ENCODE measurements at places on chromosomes 1 and 21.

GRCh38 chr1:111976332-111976731, 13.1 kb downstream of the KCND3 start:
- no peak for DNase-seq

GRCh38 chr1:232209357-232209756, 420.6 kb downstream of the SIPA1L2 start:
- no peak for DNase-seq

- no peak for DNase-seq
Measured at GRCh38 chr1:39103328-39104157, 77.4 kb downstream of the NDUFS5 start.

DNA sequence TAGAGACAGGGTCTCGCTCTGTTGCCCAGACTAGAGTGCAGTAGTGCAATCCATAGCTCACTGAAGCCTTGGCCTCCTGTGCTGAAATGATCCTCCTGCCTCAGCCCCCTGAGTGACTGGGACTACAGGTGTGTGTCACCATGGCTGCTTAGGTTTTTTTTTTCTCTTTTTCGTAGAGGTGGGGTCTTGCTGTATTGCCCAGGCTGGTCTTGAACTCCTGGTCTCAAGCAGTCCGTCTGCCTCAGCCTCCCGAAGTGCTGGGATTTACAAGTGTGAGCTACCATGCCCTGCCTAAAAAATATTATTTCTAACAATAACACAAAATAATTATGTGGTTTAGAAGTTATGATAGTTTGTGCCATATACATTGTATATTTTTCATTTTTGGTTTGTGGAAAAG, 9.9 kb downstream of the CAMTA1 start:
- no peak for DNase-seq

GRCh38 chr1:245825128-245825901, 670.5 kb downstream of the KIF26B start:
- DNase-seq, result no peak

DNA sequence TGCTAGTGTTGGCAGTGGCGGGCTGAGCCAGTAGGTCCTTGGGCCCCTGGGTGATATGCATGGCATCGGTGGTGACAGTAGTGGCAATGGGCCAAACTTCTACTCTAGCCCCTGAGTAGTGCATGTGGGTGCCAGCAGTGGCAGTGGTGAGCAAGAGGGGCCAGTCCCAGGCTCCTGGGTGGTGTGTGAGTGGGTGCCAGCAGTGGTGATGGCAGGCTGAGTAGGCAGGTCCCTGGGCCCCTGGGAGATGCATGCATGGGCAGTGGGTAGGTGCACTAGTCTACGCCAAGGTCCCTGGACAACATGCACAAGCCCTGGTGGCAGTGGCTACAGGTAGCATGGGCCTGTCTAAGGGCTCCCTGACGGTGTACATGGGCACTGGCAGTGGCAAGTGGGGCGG, 24.6 kb upstream of the TTC22 start:
- no peak for DNase-seq

- DNase-seq, result no peak
Measured at GRCh38 chr1:66919828-66920227, 4.8 kb downstream of the DNAI4 start.

GRCh38 chr1:100360790-100361510, 8.6 kb downstream of the CDC14A start:
- DNase-seq, result no peak

DNA sequence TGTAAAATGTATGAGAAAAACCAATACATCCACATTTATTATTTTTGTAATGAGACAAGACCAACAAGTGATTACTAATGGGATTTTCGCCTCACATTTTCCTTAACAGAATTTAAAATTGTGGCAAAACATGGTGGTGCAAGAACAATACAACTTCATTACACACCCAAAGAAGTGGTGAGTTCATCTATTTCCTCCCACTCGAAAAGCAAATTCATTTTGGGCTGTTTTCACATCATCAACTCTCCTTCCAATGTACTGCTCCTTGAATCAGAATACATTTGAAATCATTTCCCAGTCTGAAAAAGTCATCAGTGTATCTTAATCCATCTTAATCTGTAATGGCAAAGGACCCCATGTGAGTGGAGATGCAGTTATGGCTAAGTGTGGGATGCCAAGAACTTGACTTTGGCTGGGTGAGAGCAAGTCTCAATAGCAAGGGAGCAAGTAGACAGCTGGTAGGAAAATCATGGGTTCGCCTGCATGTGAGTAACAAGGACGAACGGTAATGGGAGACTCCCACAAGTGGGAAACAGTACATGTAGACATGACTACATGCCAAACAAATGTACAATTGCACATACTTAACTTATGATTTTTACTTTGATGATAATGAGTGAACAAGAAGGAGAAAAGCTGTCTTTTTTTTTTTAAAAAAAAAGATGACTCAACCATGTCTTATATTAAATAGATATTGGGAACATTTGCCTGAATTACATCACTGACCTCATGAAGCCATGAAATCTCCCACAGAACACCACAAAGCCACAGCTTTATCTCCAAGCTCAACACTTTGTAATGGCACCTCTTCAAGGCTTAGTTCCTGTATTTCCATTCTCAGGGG, 46.0 kb downstream of the RUNX1 start:
- DNase-seq, result no peak

DNA sequence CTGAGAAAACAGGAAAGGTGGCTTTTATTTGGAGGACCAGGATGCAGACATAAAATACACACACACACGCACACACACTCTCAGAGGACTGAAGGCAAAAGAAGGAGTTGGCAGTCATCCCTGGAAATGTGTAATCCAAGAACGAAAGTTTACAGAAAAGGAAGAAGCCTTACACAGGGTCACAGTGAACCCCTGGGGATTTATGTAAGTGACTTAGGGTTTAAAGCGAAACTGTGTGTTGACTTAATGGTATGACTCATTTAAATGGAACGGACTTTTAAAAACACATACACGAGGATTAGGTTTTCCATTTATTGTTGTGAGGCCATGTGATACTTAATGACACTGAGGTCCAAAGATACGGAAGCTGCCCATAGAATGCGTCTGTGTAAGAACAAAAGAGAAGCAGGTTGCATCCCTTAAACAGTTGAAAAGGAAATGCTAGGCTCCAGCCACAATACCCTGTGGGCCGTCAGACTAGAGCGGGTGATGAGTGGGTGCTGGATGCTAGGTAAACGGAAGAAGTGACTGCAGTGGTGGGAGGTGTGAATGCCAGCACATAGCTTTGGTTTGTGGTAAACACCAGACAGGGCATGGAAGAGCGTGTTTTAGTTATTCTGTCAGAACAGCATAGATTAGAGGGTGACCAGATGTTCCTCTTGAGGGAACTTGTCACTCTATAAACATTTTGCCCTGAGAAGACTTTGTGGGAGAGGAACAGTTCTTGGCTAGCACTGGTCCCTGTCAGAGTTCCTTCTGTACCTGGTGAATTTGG, 21.6 kb upstream of the BCL10 start:
- no peak for DNase-seq

- no peak for DNase-seq
Measured at GRCh38 chr1:162706606-162707005, 74.3 kb downstream of the DDR2 start.

GRCh38 chr1:62901650-62902049, 117.7 kb downstream of the ATG4C start:
- no peak for DNase-seq

DNA sequence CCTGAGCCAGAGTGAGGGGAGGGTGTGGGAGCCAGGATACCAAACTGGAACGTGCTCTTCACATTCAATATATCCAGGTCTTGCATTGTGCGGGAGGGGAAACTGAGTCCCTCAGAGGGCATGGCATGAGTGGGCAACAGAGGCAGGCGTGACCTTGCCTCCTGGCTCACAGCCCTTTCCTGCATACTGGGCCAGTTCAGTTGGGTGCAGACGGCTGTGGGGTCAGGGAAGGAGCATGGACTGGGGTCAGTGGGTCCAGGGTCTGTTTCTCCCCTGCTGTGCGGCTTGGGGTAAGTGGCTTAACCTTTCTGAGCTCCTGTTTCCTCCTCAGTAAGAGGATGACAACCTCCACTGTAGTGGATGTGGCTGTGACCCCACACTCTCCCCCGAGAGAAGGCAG, 16.6 kb downstream of the SERINC2 start:
- no peak for DNase-seq

GRCh38 chr1:147451628-147452027, 89.7 kb upstream of the BCL9 start:
- no peak for DNase-seq

DNA sequence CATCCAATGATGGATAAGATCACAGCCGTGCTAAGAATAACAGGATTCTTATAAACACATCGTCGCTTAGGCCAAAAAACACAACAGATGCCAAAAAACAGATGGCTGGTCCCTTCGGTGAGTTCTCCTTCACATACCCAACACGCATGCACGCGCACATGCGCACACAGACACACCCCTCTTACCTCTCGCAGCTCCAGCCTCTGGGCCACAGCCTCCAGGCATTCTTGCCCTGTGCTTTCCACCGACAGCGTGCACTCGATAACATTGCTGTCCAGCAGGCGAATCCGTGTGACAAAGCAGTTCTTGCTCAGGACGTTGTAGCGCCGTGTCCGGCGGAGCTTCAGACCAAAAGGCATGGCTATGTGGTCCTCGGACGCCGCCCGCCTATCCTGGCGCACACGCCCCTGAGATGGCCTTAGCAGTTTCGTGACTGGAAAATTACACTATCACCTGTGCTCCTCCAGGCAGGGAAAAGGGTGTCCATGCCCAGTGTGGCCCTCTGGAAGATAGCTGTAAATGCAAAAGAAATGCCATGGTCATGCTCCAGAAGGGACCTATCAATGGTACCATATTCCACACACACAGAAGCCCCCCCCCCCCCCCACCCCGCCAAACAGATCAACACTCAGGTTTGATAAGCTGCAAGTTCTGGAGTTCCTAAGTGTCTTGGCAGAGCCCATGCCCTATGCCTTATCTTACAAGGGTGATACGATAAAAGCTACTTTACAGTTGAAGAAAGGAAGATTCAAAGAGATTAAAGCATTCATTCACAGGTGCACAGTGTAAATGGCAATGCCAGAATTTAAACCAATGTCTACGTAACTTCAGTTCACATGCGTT, 86.7 kb downstream of the PTPN14 start:
- no peak for DNase-seq

DNA sequence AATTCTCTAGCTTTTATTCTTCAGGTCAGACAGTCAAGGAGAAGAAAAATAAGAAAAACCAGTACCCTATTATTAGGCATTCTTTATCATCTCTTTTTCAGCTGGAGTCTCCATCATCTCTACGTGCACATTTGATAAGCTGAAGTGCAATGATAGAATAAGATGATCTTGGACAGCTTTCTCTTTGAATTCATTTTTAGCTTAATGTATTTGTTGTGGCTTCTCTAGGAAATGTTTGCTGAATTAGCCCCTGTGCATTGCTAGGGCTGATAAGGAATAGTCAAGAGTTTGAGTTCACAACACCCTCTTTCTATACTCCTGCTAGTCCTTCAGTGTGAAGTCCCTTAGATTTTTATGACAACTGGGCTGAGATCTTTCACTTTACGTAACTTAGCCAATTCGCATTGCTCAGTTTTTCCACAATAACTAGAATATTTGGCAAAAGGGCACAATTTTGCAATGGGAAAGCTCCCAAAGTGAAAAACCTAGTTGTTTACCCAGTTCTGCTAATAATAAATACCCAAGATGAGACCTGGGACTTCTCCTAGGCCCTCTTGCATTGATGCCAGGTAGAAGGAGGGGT, 7.0 kb upstream of the KCNJ15 start:
- DNase-seq, result no peak

DNA sequence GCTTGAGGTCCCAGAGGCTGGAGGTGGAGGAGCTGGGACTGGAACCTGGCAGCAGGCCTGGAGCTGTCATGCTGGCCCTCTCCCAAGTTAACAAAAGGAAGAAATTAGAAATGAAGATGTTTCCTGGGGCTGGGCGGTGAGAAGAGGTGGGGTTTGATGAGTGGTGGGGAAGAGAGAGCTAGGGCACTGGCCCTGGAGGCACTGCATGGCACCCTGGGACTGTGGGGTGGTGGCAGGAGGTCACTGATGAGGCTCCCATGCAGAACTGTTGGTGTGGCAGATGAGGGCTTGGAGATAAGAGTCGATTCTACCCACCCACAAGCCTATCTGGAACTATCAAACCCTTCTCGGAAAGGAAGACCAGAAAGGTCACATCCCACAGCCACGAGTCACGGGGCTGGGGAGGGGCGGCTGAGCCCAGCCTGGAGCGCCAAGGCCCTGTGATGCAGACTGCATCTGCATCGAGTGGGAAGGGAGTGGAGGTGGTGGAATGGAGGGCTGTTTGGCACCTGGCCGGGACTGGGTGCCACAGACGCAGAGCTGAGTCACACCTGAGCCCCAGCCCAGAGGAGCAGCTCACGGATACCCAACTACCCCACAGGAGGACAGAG, 29.4 kb downstream of the MRPL37 start:
- no peak for DNase-seq

DNA sequence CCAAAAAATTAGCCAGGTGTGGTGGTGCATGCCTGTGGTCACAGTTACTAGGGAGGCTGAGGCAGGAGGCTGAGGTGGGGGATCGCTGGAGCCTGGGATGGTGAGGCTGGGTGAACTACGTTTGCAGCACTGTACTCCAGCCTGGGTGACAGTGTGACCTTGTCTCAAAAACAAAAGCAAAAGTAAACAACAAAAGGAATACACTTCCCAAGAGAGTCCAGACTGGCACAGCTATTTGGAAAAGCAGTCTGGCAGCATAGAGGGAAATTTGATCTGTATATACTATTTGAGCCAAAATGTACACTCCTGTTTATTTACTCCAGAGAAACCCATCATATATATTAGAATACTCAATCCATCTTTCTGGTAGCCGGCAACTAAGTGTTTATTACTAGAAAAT, 107.0 kb upstream of the HMCN1 start:
- no peak for DNase-seq

DNA sequence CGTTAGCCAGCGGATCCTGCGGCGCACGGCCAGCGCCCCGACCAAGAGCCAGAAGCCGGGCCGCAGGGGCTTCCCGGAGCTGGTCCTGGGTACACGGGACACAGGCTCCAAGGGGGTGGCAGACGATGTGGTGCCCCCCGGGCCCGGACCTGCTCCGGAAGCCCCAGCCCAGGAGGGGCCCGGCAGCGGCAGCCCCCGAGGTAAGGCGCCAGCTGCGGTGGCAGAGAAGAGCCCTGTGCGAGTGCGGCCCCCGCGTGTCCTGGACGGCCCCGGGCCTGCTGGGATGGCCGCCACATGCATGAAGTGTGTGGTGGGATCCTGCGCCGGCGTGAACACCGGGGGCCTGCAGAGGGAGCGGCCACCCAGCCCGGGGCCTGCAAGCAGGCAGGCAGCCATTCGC, 24.2 kb downstream of the PANK4 start:
- no peak for DNase-seq
